Myocyte (in vitro differentiated cells): ENCODE measurements at places on chromosomes 11 and 22.

GRCh38 chr22:45262931-45263462 lies 21.8 kb upstream of the UPK3A start:
- DNase-seq = peak; percentile 49

DNA sequence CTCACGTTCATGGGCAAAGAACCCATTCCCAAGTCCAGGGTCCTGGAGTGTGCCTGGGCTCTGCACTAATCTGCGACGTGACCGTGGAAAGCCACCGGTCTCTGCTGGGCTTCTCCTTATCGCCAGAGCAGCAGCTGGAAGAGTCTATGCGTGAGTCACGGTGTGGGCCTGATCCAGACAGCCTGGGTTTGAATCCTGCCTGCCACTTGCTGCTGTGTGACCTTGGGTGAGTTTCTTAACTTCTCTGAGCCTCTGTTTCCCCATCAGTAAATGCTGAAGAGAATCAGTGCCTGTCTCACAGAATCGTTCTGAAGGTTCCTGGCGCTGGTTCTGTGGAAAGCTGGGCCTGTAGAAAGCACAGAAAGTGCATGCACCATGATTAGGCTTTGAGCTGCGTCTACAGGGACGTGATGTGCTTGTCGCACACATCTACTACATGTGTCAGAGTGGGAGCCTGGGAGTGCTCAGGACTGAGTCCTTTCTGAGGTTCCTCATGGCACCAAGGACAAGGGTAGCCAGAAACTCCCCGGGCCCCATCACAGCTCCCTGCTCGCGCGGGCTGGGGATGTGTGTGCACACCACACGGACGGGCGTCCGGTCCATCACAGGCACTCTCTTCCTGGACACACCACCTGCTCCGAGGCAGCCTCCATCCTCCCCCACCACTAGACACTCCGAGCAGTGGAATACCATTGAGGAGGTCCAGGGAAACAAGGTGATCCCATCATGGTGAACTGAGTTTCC lies 20.5 kb upstream of the PDGFB start:
- no peak for DNase-seq

GRCh38 chr11:29029452-29029851 lies 921.3 kb downstream of the METTL15 start:
- no peak for DNase-seq

- no peak for DNase-seq
Measured at GRCh38 chr22:49091451-49091850, 736.2 kb downstream of the BRD1 start.

- no peak for DNase-seq
Measured at GRCh38 chr11:14036469-14036868, 73.9 kb downstream of the SPON1 start.
